ENCODE measurements at places on chromosomes 12 and 14. TPM values are rescaled to one million over a fixed set of nuclear protein-coding genes. Genes with fewer than 3 reads are reported as not detected.

DNA sequence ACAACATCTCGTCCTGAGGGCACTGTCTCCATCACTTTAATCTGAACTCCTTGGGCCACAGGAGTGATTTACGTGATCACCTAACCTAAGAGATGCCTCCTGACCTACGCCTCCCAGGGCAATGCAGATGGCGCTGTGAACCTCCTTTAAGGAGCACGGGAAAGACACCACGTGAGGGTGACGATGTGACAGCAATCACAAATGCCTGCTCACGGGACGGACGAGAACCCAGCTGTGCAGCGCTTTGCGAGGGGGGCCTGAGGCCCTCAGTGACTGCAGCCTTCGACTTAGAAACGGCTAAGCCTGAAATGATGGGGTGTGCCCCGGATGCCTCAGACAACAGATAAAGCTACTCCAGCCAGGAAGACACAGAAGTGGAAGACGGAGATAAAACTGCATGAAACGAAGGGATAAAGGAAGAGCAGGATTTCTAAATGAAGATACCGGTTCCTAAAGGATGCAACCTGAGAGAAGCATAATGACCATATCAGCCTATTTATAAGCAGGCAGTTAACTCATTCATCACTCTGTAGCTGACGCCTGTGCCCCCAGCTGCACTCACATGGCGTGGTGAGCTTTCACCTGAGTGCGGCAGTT is 13.9 kb upstream of the GOLGA3 start:
- no peak for DNase-seq

Gene CCDC177
- not detected for total RNA-seq

Gene RAPGEF3
- total RNA-seq: 39.2 TPM

Gene ARMH4
- total RNA-seq: 8.4 TPM

- peak; percentile 32 for DNase-seq
Measured at GRCh38 chr14:104293851-104294627, 155.7 kb downstream of the KIF26A start.

- DNase-seq: no peak
Measured at GRCh38 chr14:60215127-60215444, 33.9 kb upstream of the PPM1A start.

- DNase-seq: no peak
Measured at GRCh38 chr14:64758691-64759554, 54.7 kb downstream of the PLEKHG3 start.

- no peak for DNase-seq
Measured at GRCh38 chr14:84882830-84883229, 647.1 kb upstream of the FLRT2 start.

- no peak for DNase-seq
Measured at GRCh38 chr12:27672643-27673042, 23.6 kb upstream of the REP15 start.

DNA sequence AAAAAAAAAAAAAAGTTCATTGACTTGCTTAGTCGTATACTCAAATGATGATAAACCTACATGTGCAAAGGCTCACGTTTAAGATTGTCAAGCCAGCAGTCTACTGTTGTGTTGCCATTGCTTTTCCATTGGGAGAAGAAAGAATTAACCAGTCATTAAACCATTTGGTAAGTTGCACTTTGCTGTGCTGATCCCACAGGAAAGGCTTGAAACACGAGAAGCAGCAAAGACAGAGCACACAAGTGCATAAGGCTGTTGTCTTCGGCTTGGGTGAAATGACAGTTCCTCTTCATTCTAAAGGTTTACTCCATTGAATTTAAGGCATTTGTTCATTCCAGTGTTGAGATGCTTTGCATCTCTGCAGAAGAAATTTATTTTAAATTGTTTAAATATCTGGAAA is 50.1 kb downstream of the ZC3H14 start:
- DNase-seq: no peak

GRCh38 chr12:14836336-14837210 is 6.8 kb downstream of the ART4 start:
- DNase-seq: no peak

- no peak for DNase-seq
Measured at GRCh38 chr14:24334431-24335291, at the start of gene ADCY4. Gene ADCY4, minus strand, starts transcription at chr14:24335071. Its CDS starts 419 bp downstream, at chr14:24334652.

Gene SLC25A47
- not detected for total RNA-seq

Gene KRT74
- not detected for total RNA-seq

Gene ACRBP
- total RNA-seq: 1.8 TPM

Data from aorta (tissue), 5 donors.